ENCODE measurements at places on chromosomes 11 and 22. TPM values are rescaled to one million over a fixed set of nuclear protein-coding genes. Genes with fewer than 3 reads are reported as not detected.

EMID1 gene
- 8.8 TPM for polyA plus RNA-seq

ALDH3B2 gene
- polyA plus RNA-seq: 1.1 TPM

PGGHG gene
- 145 TPM for polyA plus RNA-seq

GRCh38 chr11:114110952-114111947 is 51.7 kb downstream of the ZBTB16 start:
- peak; percentile 74 for DNase-seq
- no peak overlapping the region for H3K4me3 ChIP-seq
- H3K4me1 ChIP-seq: peaks cover 34% of the 10 kb centered on the region
- H3K36me3 ChIP-seq: no peaks in the 10 kb centered on the region
- H3K27me3 ChIP-seq: peaks cover 7% of the 10 kb centered on the region

- H3K36me3 ChIP-seq: no peaks in the 10 kb centered on the region
- no peak overlapping the region for H3K27ac ChIP-seq
- no peaks in the 10 kb centered on the region for H3K27me3 ChIP-seq
- no peaks in the 10 kb centered on the region for H3K4me1 ChIP-seq
- no peak for DNase-seq
Measured at GRCh38 chr11:86569109-86569508, 103.3 kb downstream of the ME3 start.

GRCh38 chr11:68014157-68014946 is 4.2 kb downstream of the ALDH3B1 start:
- H3K4me1 ChIP-seq: peaks cover 43% of the 10 kb centered on the region
- H3K36me3 ChIP-seq: peaks cover 4% of the 10 kb centered on the region
- H3K27me3 ChIP-seq: no peaks in the 10 kb centered on the region
- H3K4me3 ChIP-seq: no peak overlapping the region
- DNase-seq: peak; percentile 81

- H3K27me3 ChIP-seq: no peaks in the 10 kb centered on the region
- peaks cover 2% of the 10 kb centered on the region for H3K36me3 ChIP-seq
- DNase-seq: no peak
- no peaks in the 10 kb centered on the region for H3K4me1 ChIP-seq
- H3K27ac ChIP-seq: no peak overlapping the region
Measured at GRCh38 chr11:104908186-104908531, 9.9 kb upstream of the CASP12 start.

GRCh38 chr11:1119604-1120146 is 38.1 kb upstream of the MUC5AC start:
- H3K36me3 ChIP-seq: no peaks in the 10 kb centered on the region
- no peak overlapping the region for H3K27ac ChIP-seq
- no peak overlapping the region for H3K4me3 ChIP-seq
- DNase-seq: peak; percentile 7
- no peaks in the 10 kb centered on the region for H3K4me1 ChIP-seq
- no peaks in the 10 kb centered on the region for H3K27me3 ChIP-seq

DNA sequence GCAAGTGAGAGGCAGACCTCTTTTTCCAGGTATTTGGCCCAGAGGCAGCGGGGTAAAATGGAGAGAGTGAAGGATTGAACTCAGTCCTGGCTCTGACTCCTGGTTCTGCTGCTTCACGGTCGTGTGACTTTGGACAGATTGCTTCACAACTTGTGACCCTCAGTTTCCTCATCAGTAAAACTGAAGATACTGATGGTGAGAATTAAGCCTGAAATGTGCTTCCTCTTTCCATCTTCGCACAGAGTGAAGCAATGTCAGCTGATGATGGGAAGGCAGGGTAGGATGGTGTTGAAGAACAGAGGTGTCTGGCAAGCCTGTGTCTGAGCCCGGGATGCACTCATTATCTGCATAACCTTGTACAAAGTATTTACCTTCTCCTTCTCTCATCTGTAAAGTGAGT is 59.0 kb downstream of the UBASH3B start:
- no peaks in the 10 kb centered on the region for H3K27me3 ChIP-seq
- H3K36me3 ChIP-seq: no peaks in the 10 kb centered on the region
- DNase-seq: no peak
- peaks cover 6% of the 10 kb centered on the region for H3K4me1 ChIP-seq
- no peak overlapping the region for H3K27ac ChIP-seq
- no peak overlapping the region for H3K4me3 ChIP-seq

GRCh38 chr22:50315289-50316113 is 8.1 kb upstream of the PLXNB2 start:
- DNase-seq: no peak
- no peaks in the 10 kb centered on the region for H3K36me3 ChIP-seq
- no peaks in the 10 kb centered on the region for H3K27me3 ChIP-seq
- H3K27ac ChIP-seq: no peak overlapping the region

DNA sequence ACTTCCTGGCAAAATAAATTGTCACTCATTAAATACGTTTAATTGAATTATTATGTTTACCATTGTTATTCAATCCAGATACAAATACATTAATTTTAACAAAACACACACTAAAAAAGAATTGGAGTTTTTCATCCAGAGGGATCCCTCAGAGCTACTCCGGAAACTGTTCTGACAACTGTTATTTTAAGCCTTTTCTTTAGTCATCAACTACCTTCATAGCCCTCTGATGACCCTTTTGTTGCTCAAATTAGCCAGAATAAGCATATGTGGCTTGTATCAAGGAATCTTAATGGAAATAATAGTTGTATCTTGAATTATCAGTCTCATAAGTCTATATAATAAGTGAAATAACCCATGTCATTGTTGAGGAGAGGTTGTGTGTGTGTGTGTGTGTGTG is 405.4 kb upstream of the FAT3 start:
- DNase-seq: no peak
- H3K36me3 ChIP-seq: no peaks in the 10 kb centered on the region
- no peak overlapping the region for H3K4me3 ChIP-seq
- H3K27ac ChIP-seq: no peak overlapping the region

DNA sequence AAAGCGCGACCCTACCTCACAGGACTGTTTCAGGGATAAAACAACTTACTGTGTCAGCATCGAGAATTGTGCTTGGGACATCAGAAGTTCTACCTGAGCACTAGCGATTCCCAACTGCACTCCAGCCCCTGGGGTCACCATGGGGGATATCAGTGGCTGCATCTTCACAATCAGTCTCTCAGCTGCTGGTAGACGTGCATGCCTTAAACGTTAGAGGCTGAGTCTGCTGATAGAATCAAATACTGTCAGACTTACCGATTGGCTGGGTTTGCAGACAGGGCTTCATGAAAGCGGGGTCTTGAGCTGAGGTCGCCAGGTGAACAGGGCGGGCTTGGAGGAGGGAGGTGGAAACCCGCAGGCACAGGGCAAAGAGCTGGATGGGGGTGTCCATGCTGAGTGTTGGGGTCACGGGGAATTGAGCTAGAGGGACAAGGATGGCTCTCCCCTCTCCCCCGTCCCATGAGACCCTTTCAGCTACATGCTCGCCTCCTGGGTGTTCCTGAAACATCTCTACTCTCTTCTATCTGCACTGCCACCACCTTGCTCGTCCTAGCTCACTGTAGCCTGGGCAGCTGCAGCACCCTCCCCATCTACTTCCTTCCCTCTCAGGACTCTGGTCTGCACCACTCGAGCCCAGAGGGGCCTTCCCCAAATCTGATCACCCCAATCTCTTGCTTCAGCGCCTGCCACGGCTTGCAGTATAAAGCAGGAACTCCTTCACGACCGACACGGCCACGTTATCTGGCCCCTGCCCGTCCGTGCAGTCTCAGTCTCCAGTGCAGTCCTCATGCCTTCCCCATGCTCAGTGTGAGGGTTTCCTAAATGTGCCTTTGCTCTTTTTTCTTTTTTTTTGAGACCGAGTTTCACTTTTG is 43.5 kb downstream of the ST14 start:
- H3K36me3 ChIP-seq: no peaks in the 10 kb centered on the region
- no peak overlapping the region for H3K27ac ChIP-seq
- no peak overlapping the region for H3K4me3 ChIP-seq
- H3K27me3 ChIP-seq: no peaks in the 10 kb centered on the region
- H3K4me1 ChIP-seq: no peaks in the 10 kb centered on the region

Data from lung (tissue), 17 donors.